EH (cell line): ENCODE measurements at places on chromosomes 12 and 14.

- DNase-seq, result peak; percentile 83
These were observed 205.3 kb upstream of the PRICKLE1 start for GRCh38 chr12:42794806-42795205.

GRCh38 chr14:75294649-75295033 lies 16.0 kb downstream of the FOS start:
- no peak for DNase-seq

- DNase-seq, result no peak
These were observed 7.7 kb downstream of the KCNA5 start for GRCh38 chr12:5051334-5051733.

GRCh38 chr12:79373896-79374499 lies 316.8 kb downstream of the PAWR start:
- peak; percentile 34 for DNase-seq

DNA sequence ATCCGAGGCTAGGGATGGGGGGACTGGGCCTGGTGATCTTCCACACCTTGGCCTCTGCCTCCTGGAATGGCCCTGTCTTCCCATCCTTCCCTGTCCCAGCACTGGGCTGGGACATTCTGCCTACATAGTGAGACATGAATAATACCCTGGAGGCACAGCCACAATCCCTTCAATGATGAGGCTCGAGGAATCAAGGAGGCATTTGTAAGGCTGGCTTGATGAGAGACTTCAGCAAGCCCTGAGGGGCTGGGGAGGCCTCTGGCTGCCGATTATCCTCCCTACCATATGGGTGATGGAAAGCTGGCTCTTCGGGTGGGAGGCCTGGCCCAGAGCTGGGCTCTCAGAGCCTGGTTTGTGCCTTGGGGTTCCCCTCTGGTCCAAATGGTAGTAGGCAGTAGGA lies 92.5 kb downstream of the CALM1 start:
- no peak for DNase-seq

GRCh38 chr12:59744564-59744963 lies 148.7 kb downstream of the SLC16A7 start:
- no peak for DNase-seq

DNA sequence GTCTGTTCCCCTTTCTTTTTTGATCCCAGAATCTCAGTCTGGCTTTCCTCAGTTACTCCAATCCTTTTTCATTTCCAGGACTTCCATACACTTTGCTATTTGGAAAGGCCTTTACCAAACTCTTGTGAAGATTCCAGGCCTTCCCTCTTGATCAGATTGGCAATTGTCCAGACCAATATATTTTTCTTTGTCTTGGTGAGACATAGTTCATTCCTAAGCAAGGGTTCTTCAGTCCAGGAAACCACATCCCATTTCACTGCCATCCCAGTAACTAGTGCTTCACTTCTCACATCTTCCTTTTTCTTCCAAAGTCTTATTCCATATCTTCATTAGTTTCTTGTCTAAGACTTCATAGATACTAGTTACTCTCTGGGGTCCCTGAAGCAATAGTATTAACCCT lies 2.1 kb upstream of the PTPRQ start:
- peak; percentile 89 for DNase-seq

- DNase-seq, result no peak
These were observed 330.6 kb upstream of the FBXO33 start for GRCh38 chr14:39762576-39763401.

DNA sequence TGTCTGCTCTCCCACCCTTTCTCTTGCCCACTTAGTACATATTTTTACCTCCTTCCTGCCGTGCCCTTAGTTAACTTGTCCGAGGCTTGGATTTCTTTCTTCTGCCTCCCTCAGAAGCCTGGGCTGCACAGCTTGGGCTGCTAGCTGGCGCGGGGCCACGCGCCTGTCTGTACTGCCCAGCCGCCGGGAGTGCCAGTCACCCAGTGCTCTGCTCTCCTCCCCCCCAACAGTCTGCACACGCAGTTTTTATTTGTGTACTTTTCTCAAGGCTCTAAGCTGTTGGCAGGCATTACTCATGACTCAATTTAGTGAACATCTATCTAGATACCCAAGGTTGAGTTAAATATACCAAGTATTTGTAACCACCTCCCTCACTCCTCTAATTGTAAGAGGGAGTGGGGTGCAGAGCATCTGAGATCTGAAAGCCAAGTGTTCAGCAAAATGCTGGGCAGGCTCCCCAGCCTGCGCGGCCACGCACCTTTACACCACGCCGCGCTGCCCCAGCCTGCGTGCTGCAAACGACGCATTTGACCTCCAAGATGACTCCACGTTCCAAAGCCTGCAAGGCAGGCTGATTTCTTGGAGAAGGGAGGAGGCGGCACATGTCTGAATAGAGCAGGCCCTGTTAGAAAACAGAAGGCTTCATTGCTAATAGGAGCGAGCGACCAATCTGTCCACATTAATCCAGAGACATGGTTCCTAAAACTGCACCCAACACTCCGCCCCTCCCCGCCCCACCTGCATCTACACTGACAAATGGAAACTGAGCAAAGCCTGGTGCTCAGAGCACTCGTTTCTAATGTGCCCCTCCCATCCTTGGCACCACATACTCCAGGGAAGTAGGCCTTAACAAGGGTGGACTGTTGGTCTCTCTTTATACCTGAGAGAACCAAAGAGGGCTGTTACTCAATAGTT lies 18.2 kb upstream of the CACNA2D4 start:
- DNase-seq, result peak; percentile 78

- DNase-seq, result no peak
These were observed 246.6 kb upstream of the CCDC196 start for GRCh38 chr14:66239589-66239988.

DNA sequence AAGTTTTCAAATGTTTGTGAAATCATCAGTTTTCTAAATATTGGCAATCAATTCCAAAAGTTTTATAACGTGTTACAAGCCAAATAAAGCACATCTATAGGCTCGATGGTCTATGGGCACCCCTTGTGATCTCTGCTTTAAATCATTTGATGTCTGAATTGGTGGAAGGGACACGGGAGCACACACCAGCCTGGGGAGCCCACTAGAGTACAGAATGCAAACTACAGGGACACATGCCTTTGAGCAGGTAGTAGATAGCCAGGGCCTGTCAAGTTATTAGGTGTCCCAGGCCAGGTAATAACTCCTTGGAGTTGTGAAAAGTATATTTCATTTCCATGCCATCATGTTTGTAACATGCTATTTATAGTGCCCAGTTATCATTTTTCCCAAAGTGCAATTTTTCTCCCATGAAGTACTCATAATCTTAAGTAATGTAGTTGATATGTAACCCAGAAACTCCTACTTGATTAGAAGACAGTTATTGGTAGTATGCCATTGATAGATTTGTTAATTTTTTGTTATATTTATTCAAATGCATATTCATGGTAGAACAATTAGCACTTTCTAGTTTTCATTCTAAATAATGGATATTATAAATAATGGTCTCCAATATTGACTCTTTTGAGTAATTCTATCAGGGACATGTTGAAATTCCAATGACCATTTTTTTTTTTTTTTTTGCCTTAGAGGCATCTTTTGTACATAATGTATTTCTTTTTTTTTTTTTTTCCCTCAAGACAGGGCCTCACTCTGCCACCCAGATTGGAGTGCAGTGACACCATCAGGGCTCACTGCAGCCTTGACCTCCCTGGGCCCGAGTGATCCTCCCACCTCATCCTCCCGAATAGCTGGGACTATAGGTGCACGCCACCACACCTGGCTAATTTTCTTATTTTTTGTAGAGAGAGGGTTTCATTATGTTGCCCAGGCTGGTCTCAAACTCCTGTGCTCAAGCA lies 96.9 kb upstream of the FGD4 start:
- peak; percentile 37 for DNase-seq
